ENCODE measurements at places on chromosomes 4 and X.
A peak's percentile ranks its signal among the peaks of the same experiment; 100 is the strongest.

- DNase-seq = no peak
Measured at GRCh38 chrX:107102980-107103379, 15.6 kb downstream of the RBM41 start.

DNA sequence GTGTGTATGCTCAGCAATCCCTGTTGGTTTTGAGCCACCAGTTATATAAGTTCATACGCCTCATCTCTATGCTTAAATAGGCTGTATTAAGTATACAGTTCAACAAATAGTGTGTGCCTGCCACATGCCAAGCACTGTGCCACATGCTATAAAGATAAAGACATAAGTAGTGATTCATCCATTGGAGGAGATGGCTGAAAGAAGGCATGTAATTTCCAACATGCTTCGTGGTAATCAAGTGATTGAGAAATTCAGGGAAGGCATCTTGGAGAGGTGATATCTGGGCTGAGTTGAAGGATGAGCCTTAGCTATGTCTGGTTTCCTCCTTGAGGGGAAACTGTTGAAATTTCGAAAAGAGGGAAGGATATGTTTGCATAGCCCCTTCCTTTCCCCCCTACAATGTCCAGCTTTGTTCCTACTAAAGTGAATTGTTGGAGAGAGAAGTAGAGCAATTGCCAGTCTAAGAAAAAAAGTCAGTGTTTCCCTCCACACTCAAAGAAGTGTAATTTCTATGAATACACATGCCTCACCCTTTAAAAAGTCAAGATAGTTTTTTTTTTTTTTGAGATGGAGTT lies 96.5 kb downstream of the ARHGAP10 start:
- no peak for DNase-seq

- no peak for DNase-seq
Measured at GRCh38 chr4:159055833-159056232, 47.0 kb upstream of the RAPGEF2 start.

- no peak for DNase-seq
Measured at GRCh38 chr4:103403619-103404018, 205.5 kb upstream of the CENPE start.

GRCh38 chr4:2486981-2487380 lies 18.1 kb downstream of the RNF4 start:
- no peak for DNase-seq

- DNase-seq = no peak
Measured at GRCh38 chr4:8893624-8894423, 22.2 kb upstream of the HMX1 start.

DNA sequence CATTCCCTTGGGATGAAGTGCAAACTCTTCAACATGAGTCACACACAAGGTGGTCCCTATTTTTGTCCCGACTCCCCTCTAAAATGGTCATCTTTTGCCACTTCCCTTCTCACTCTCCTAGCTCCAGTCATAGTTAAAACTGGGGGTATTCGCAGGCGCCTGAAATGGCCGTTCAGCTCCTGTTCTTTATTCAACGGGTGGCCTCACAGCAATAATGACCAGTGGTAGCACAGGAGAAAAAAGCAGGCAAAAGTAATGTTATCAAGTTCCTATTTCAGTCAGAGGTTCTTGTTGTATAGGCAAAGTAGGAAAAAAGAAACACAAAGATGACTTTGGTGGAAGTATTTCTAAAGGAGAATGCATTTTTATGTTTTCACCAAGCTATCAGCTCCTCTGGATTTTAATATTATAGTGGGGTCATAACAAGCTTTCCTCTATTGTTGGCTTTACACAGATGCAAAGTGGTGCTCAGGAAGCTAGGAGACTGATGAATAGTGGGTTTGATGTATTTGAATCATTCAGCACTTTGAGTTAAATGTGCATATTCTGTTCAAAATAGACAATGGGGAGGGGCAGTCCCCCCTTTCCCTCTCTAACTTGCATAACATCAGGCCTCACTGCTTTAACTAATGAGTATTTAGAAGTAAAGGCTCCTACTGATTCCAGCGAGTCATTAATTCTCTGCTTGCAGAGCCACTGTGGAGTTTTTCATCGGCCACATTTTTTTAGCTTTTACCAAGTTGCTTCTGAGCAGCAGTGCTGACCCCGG lies 171.2 kb upstream of the NDP start:
- no peak for DNase-seq

- DNase-seq = no peak
Measured at GRCh38 chr4:173878701-173879100, 348.7 kb upstream of the HAND2 start.

- no peak for DNase-seq
Measured at GRCh38 chrX:103101299-103102042, 8.5 kb upstream of the NXF3 start.

GRCh38 chr4:188411805-188412204 lies 272.6 kb downstream of the TRIML1 start:
- no peak for DNase-seq

GRCh38 chrX:96425200-96425599 lies 259.4 kb upstream of the DIAPH2 start:
- no peak for DNase-seq

- DNase-seq = peak; percentile 34
Measured at GRCh38 chr4:109559625-109559982, 442 bp upstream of the MCUB start.

- DNase-seq = no peak
Measured at GRCh38 chr4:135120195-135120594, 918.6 kb upstream of the PABPC4L start.

DNA sequence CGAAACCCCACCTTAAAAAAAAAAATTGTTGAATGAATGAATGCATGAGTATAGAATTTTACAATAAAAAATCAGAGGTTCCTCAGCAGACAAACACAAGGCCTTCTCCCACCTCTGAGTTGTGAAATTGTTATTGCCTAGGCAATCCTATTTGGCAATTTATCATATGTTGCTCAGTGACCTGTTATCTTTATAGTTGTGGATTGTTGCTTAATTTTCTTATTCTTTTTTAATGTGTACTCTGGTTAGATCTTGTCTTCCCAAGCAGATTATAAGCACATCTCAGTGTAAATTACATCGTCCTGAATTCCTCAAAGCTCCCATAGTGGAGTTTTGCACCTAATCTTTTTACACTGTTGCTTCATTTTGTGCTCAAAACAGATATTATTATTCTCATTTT lies 71.9 kb downstream of the RBM47 start:
- DNase-seq = no peak

GRCh38 chr4:48337731-48338130 lies 3.6 kb upstream of the SLAIN2 start:
- DNase-seq = no peak

GRCh38 chr4:38060829-38061431 lies 100.7 kb downstream of the PTTG2 start:
- DNase-seq = no peak

DNA sequence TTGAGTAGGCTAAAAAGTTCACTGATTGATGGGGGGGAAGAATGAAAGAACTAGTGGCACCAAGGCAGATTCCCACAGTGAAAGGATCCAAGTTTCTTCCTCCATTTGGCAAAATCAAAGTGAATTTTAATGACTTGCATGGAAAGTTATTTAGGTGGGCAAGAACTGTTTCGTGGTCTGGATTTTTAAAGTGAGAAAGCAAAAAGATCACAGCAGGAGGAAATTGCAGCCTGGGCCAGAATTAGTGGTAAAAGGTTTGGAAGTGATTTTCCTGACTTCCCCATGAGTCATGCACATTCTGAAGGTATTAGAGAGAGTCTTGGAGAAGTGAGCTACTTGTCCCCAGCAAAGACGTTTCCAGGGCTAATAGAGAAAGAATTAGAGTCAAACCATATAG lies 207.8 kb downstream of the ANTXR2 start:
- no peak for DNase-seq

- DNase-seq = no peak
Measured at GRCh38 chr4:10688846-10689245, 4.3 kb upstream of the CLNK start.

GRCh38 chrX:21394792-21395191 lies 20.6 kb downstream of the CNKSR2 start:
- no peak for DNase-seq

DNA sequence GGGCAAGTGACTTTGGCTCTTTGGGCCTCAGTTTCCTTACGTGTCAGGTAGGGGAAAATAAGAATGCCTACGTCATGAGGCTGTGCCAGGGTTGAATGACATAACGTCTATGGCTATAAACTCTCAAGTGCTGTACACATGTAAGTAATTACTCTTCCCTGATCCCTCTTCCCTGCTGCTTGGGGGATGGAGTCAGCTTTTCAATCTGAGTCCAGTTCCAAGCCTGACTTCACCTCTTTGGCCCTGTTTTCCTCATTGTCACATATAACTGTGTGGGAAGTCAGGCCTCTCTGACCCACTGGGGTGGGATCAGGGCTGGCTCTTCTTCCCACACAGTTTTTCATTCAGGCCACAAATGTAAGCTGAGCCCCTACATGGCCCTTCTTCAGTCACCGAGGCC lies 11.4 kb upstream of the CITED1 start:
- no peak for DNase-seq

GRCh38 chr4:82320351-82320750 lies 53.4 kb downstream of the HNRNPD start:
- no peak for DNase-seq

- no peak for DNase-seq
Measured at GRCh38 chrX:349196-349595, 30.6 kb upstream of the GTPBP6 start.

GRCh38 chr4:124067046-124067445 lies 645.5 kb downstream of the ANKRD50 start:
- no peak for DNase-seq

DNA sequence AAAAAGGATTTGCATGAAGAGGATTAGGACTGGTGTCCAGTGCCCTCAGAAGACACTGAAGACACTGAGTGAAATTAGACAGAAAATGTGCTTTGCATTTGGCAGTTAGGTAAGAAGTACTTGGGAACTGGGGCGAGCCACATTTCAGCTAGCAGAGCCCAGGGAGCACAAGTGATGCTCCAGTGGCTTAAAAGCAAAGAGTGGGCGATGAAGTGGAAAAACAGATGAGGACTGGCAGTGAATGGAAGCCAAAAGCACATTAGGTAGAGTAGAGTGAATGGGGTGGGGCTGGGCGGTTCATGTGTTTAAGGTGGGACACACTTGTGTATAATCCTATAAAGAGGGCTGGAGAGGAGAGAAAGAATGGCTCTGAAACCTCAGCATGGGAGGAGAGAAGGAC lies 18.4 kb downstream of the DCLK2 start:
- no peak for DNase-seq

GRCh38 chr4:94965852-94966251 lies 208.1 kb downstream of the BMPR1B start:
- no peak for DNase-seq

DNA sequence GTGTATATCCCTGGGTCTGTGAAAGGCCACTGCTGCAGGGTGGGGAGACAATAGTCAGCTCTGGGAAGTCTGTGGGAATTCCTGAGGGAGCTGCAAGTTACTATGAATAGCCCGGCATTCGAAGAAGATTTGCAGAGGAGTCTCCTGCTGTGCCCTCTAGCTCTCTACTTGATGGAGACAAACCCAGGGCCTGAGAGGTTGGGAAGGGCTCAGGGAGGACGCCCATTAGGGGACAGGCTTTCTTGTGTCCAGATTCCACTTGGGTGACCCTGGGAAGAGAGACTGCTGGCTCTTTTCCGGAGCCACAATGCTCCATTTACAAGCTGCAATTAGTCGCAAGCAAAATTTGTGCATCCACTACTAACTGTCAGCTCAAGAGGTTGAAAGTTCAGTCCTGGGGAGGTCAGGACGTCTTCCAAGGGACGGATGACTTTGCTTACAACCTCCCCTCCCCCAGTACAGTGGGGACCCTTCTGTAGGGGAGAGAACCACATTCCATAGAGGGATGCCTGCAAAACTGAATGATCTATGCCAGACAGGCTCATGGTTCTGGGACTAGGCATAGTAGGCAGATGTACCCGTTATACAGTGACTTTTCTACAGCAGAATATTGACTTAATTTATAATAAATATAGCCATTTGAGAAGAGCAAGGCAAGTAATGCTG lies 48.2 kb upstream of the PHOX2B start:
- DNase-seq = no peak

- no peak for DNase-seq
Measured at GRCh38 chrX:137178392-137178791, 144.6 kb upstream of the GPR101 start.

GRCh38 chrX:153726286-153727122 lies 1.8 kb downstream of the ABCD1 start:
- DNase-seq = no peak

DNA sequence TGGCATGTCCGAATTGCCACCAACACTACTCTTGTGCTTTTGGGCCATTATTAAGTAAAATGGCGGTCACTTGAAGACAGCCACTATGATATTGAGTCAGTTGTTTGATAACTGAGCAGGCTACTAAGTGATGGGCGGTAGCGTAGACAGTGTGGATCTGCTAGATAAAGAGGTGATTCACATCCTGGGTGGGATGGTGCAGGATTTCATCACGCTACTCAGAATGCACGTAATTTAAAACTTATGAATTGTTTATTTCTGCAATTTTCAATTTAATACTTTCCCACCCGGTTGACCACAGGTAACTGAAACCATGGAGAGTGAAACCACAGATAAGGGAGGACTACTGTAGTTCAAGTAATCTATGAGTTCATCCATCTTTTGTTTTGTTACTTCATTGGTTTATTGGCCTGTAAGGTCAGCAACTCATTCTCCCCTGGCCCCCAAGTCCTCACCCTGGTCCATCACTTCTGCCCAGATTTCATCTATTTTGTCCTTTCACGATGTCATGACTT lies 2.9 kb downstream of the ARAF start:
- no peak for DNase-seq

- no peak for DNase-seq
Measured at GRCh38 chr4:8023696-8024033, 84.0 kb upstream of the AFAP1 start.

DNA sequence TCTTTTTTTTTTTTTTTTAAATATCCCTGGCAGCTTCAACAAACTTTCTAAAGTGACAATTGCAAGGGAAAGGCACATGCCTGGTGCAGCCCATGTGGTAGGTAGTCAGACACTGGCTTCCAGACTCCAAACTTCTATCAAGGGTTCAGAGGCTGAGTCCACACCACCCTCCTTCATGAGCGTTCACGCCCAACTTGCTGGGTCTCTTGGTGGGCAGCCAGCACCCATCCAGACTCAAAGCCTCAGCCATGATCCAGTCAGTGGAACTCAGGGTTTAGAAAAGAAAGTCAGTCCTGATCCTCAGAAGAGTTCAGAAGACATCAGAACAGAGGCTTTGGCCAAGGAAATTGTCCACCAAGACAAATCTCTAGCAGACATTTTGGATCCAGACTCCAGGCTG lies 141.5 kb downstream of the SOWAHB start:
- no peak for DNase-seq

DNA sequence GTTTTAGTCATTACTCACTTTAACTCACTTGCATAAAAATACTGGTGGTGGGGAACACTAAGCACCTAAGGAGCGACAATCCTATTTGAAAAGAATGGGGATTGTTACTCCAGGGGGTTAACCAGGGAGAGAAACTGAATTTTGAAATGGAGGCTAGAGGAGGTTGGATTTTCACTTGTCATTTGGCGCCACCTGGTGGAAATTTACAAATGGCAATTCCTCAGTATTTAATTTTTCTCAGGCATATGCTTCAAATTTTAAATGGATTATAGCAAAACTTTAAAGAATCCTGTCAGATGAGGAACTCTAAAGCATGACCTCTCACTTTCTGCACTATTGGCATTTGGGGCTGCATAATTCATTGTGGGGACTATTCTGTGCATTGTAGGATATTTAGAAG lies 2.7 kb upstream of the GEMIN8 start:
- DNase-seq = peak; percentile 4

GRCh38 chr4:132694775-132695174 lies 454.3 kb upstream of the PCDH10 start:
- DNase-seq = no peak

Data from activated T-helper 1 cell treated with anti-CD3 and anti-CD28 coated beads, Interleukin-2, amount 50 U/mL, for 16 hours (primary cell).